Stimulated activated naive CD4-positive, alpha-beta T cell treated with Interleukin-2 at 50 U/mL for 16 hours (primary cell): ENCODE measurements at places on chromosomes 7 and 10.
A peak's percentile ranks its signal among the peaks of the same experiment; 100 is the strongest.

- peak; percentile 14 for DNase-seq
These were observed 133.0 kb upstream of the ZNF32 start for GRCh38 chr10:43781480-43782361.

GRCh38 chr10:5890452-5890915, 441 bp downstream of the FBH1 start:
- peak; percentile 17 for DNase-seq

- no peak for DNase-seq
These were observed 144.7 kb downstream of the ARHGAP22 start for GRCh38 chr10:48460182-48460581.

DNA sequence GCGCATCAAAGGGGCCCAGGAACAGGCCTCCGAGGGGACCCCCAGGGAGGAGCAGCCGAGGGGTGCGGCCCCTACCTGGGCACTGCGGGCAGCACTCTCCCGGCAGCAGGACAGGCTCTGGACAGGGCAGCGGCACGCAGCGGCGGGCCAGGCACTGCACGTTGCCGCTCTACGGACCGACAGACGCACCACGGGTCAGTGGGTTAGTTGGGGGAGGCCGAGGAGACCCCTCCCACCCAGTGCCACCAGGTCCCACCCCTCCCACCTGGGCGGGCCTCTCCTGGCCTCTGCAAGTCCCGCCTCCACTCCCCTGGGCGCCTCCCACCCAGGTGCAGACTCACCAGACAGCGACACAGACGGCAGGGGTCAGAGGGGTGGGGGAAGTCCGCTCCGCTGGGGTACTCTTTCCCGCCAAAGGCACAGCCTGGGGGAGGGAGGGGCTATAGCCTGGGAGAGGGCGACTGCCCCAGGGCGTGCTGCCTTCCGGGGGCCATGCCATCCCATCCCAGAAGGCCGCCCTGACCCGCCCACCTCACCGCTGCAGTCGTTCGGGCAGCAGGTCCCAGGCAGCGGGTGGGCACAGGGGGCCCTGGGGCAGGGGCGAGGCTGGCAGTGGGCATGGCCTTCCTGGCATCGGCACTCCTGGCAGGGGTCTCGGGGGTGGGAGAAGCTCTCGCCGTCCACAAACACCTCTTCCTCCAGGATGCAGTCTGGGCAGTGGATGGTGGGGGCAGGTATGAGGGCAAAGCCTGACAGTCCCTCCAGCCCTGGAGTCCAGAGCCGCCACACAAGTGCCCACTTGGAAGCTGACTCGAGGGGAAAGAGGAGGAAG, 19.2 kb downstream of the KCP start:
- no peak for DNase-seq

DNA sequence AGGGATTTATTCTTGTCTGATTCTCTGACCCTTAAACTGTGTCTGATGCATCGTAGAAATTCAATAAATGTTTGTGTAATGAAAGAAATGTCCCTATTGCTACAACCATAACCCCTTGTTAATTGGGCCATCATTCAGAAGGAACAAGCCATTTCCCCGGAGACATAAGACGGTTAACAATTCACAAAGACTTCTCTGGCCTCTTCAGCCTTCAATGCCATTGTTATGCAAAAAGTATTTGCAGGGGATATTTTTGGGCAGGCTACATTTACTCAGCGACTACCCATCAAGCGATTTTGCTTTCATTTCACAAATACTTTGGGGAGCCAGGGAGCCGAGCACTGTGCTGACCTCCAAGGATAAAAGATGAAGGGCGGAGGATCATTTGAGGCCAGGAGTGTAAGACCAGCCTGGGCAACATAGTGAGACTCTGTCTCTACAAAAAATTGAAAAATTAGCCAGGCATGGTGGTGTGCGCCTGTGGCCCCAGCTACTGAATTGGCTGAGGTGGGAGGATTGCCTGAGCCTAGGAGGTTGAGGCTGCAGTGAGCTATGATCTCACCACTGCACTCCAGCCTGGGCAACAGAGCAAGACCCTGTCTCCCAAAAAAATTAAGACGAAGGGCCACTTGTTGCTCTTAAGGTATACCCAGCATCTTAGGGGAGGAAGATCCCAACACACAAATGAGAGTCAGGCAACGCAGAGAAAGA, 20.0 kb upstream of the SDK1 start:
- DNase-seq: no peak

- peak; percentile 21 for DNase-seq
These were observed 33.4 kb downstream of the PRPS1L1 start for GRCh38 chr7:17994079-17994850.

DNA sequence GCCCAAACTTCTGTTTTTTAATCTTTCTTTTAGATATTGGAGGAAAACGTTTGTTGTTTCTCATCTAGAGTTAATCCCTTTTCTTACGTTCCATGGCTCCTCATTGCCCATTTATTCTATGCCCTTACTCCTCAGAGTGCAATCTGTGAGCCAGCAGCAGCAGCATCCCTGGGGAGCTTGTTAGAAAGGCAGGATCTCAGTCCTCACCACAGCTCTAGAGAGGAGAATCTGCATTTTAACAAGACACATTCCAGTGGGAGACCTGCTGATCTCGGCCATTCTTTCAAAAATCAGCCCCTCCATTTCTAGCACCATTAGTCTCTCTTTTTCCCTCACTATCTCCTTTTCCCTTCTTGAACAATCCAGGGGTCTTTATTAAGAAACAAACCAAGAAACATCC, 84.4 kb upstream of the NOBOX start:
- DNase-seq: no peak

DNA sequence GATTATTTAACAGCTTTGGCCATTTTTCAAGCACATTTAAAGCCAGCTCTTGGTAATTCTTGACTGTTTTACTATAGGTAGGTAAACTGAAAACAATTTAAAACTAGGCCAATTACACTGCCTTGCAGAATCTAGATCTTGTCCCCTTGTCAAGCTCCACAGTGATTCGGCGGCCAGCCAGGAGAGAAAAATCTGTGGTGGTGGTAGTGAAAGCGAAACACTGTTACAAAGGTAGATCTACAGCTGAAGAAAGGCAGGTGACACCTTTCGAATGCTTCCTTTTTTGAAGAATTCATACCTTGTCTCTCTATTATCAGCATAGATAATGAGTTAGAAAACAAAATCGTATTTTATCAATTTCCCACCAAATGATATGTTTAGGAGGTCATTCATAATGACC, 218.3 kb downstream of the POU6F2 start:
- DNase-seq: no peak

- DNase-seq: no peak
These were observed 115.8 kb downstream of the ADAM12 start for GRCh38 chr10:126272526-126272925.

- no peak for DNase-seq
These were observed 75.3 kb upstream of the AASS start for GRCh38 chr7:122219253-122219865.
